T-helper 2 cell (primary cell): ENCODE measurements at places on chromosomes 13 and 19.

- no peak for DNase-seq
Observed at GRCh38 chr19:31511098-31511497, 161.9 kb upstream of the TSHZ3 start.

DNA sequence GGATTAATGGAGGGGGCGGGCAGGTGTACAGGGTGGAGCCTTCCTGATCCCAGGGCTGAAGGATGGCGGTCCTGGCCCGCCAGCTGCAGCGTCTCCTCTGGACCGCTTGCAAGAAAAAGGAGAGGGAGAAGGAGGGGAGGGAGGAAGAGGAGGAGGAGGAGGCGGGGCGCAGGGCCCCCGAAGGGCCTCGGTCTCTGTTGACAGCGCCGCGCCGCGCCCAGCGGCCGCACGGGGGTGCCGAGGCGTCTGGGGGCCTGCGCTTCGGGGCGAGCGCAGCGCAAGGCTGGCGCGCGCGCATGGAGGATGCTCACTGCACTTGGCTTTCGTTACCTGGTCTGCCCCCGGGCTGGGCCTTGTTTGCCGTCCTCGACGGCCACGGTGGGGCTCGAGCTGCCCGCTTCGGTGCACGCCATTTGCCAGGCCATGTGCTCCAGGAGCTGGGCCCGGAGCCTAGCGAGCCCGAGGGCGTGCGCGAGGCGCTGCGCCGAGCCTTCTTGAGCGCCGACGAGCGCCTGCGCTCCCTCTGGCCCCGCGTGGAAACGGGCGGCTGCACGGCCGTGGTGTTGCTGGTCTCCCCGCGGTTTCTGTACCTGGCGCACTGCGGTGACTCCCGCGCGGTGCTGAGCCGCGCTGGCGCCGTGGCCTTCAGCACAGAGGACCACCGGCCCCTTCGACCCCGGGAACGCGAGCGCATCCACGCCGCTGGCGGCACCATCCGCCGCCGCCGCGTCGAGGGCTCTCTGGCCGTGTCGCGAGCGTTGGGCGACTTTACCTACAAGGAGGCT lies at the start of gene PPM1N:
TSS of gene PPM1N (plus strand) at position 33 of the 785 bp plus-strand sequence. CDS start at position 63, 30 bp downstream.
- peak; percentile 35 for DNase-seq

DNA sequence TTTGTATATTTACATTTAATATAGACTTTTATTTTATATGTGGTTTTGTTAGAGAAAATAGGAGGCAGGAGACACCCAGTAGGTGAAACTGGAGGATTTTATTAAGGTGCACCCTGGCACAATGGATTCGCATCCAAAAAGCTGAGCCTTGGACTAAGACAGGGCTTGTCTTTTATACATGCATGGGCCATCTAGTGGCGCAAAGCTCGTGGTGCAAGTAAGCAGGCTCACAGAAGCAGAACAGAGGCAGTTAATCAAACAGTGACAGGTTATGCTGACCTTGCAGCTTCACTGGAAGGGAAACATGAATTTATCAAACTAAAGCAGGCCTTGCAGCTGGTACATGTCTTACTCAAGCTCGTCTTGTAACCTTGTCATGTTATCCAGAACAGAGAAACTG lies 58.8 kb upstream of the ZNF681 start:
- DNase-seq, result no peak

DNA sequence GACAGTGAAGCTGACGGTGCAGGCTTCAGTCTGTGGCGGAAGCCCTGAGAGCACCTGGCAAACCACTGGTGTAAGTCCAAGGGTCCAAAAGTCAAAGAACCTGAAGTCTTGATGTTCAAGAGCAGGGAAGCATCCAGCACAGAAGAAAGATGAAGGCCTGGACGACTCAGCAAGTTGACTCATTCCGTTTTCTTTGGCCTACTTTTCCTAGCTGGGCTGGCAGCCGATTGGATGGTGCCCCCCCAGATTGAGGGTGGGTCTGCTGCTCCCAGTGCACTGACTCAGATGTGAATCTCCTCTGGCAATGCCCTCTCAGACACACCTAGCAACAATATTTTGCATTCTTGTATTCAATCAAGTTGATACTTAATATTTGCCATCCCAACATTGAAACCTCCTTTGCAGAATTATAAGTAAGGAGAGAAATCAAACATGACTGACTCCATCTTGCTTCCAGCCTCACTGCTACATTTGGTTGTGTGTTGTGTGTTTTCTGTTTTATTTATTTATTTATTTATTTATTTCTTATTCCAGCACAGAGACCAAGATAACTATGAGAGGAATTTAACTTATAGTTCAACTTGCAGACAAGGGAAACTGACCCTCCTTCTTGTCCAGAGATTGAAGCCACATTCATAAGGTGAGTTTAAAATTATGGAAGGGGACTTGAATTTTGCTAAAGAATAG lies 32.8 kb downstream of the IGFL2 start:
- DNase-seq, result no peak

- no peak for DNase-seq
Observed at GRCh38 chr13:97517967-97518366, 84.0 kb downstream of the RAP2A start.

- no peak for DNase-seq
Observed at GRCh38 chr13:51688937-51689662, 104.8 kb downstream of the WDFY2 start.

DNA sequence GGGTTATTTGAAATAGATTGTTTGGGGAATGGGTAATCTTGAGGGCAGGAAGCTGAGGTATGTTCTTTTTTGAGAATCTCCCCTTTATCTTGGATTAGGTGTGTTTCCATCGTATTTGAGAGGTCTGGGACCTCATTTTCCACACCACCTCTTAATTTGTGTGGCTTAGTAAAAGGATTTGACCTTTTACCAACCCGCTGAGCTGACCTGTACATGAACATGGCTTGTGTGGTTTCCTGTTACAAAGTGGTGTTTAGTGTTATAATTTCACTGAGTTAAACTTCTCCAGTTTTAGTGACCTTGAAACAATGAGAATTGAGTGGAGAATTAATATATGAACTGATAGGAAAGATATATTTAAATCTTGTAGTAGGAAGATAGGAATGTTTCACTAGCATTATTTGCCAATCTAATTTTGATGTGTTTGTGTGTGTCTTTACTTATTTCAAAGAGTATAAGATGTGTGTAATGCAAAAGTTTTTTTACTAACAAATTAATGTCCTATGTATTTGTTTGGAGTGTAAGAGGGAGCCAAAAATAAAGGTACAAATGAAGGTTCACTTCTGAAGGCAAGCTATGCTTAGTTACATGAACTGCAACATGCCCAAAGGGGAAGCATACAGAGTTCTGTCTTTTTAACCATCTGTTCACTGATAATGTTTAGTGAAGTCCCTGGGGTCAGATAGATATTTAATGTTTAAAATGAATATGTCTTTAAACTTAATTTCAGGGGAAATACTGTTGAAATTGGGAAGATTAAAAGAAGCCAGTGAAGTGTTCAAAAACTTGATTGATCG lies 17.1 kb downstream of the NAA16 start:
- DNase-seq, result no peak

- DNase-seq, result no peak
Observed at GRCh38 chr13:97459215-97459777, 25.3 kb downstream of the RAP2A start.

- no peak for DNase-seq
Observed at GRCh38 chr19:1782521-1782920, 29.2 kb downstream of the ONECUT3 start.

GRCh38 chr19:35534803-35535480 lies 1.7 kb downstream of the GAPDHS start:
- DNase-seq, result no peak

- DNase-seq, result no peak
Observed at GRCh38 chr13:99335603-99336002, 28.4 kb upstream of the GPR183 start.

- no peak for DNase-seq
Observed at GRCh38 chr13:40586886-40587565, 79.4 kb downstream of the FOXO1 start.

DNA sequence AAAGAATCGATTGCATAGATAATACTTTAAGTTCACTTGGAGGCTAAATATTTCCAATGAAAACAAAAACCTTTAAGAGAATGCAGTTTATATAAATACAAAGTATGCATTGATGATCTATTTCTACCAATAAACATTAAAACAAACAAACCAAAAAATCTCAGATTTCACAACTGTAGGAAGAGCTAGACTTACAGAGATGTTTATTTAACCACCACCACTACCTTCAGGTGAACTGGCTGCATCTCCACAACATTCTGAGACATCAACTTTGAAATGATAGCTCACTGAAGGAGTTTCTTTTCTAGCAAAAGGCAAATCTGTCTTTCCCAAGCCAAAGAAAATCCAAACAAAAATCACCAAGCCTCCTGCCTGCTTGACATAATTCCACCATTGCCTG lies 44.2 kb downstream of the FOXO1 start:
- DNase-seq, result no peak

- DNase-seq, result no peak
Observed at GRCh38 chr13:106681997-106682396, 114.1 kb upstream of the ARGLU1 start.

- no peak for DNase-seq
Observed at GRCh38 chr19:8041531-8041931, 11.0 kb upstream of the CCL25 start.

- no peak for DNase-seq
Observed at GRCh38 chr19:6532244-6532999, 1.6 kb downstream of the TNFSF9 start.

DNA sequence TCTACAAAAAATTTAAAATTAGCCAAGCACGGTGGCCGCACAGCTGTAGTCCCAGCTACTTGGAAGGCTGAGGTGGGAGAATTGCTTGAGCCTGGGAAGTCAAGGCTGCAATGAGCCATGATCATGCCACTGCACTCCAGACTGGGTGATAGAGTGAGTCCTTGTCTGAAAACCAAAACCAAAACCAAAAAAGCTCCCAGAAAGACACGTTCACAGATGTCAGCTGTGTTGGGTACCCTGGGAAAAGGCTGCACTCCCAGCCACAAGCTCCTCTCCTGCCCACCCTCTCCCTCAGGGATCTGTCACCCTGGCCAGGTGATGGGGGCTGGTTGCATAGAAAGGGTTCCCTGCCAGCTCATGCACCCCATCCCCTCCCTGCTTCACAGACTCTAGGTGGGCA lies 53.3 kb downstream of the RNF6 start:
- DNase-seq, result no peak

GRCh38 chr13:108787700-108788414 lies 158.4 kb downstream of the MYO16 start:
- DNase-seq, result no peak

DNA sequence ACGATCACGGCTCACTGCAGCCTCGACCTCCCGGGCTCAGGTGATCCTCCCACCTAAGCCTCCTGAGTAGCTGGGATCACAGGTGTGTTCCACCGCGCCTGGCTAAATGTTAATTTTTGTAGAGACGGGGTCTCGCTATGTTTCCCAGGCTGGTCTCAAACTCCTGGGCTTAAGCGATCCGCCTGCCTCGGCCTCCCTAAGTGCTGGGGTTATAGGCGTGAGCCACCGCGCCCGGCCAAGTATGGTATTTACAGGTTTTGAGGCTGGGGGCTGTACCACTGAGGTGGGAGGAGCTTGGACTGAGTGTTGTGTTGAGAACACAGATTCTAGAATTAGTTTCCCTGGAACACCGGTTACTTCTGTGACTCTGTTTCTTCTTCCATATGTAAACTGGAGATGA lies 452 bp upstream of the PPM1N start:
- DNase-seq, result no peak

- no peak for DNase-seq
Observed at GRCh38 chr19:11566164-11566563, 7.1 kb upstream of the ELOF1 start.

DNA sequence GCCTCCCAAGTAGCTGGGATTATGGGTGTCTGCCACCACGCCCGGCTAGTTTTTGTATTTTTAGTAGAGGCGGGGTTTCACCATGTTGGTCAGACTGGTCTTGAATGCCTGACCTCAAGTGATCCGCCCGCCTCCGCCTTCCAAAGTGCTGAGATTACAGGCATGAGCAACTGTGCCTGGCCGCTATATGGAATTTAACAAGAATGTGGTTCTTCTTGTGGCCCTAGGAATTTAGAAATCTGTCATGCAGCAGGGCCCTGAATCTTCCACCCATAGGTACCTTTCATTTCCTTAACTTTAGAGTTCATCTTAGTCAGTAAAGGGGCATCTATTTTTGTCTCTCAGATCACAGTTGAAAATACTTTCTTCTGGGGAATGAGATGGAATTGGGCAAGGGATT lies 25.6 kb upstream of the NDFIP2 start:
- DNase-seq, result no peak

DNA sequence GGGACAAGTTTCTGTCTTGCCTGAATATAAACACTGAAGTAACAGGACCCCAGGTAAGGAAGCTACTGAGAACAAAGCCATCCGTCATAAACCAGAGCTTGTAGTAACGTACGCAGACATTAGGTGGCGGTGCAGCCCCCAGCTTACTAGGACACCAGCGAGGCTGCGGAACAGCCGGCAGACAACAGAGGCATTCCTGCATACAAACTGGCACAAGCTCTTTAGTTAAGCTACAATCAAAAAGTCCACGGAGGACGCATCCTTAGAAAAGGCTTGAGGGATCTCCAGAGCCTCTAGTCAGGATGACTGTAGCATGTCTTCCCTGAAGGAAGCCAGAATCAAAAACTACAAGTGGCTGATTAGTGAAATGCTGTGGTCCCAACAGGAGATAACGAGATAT lies 26.2 kb downstream of the ZNF160 start:
- no peak for DNase-seq

- no peak for DNase-seq
Observed at GRCh38 chr13:42803563-42804204, 22.3 kb downstream of the FAM216B start.

GRCh38 chr13:107803822-107804495 lies 411.4 kb downstream of the LIG4 start:
- DNase-seq, result no peak

GRCh38 chr19:49287141-49287770 lies 37.7 kb downstream of the SLC6A16 start:
- no peak for DNase-seq

DNA sequence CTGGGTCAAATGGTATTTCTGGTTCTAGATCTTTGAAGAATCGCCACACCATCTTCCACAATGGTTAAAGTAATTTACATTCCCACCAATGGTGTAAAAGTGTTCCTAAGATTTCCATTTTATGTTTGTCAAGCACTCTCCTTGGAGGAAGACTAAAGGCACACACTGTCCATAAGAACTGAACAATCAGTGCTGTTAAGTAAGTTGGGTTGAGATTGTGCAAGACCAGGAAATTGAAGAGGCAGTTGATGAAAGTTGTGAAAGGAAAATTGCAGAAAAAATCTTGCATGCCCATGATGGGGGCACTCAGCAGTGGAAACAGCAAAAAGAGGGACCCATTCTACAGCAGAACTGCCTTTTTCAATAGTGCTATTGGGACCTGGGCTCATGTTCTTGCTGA lies 323.6 kb downstream of the DLEU7 start:
- no peak for DNase-seq
